Fibroblast of skin of left biceps (primary cell): ENCODE measurements at places on chromosomes 5 and 9.

- DNase-seq: no peak
These were observed 6.6 kb upstream of the CCDC187 start for GRCh38 chr9:136310273-136311030.

DNA sequence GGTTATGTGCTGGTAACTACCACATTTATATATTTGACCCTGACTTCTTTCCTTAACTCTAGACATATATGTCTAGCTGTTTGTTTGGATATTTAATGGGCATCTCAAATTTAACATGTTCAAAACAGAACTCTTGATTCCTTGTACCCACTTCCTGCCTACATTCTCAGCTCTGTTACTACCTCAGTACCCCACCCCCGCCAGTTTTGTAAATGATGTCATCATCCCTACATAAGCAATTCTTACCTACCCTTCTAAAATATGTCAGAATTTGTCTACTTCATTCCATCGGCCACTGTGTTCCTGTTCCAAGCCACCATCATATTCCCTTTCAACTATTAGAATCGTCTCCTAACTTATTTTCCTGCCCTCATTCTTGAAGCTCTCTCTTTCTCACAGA lies 4.8 kb downstream of the RAD50 start:
- no peak for DNase-seq

GRCh38 chr5:134029156-134029555 lies 24.4 kb upstream of the VDAC1 start:
- DNase-seq: peak; percentile 82

DNA sequence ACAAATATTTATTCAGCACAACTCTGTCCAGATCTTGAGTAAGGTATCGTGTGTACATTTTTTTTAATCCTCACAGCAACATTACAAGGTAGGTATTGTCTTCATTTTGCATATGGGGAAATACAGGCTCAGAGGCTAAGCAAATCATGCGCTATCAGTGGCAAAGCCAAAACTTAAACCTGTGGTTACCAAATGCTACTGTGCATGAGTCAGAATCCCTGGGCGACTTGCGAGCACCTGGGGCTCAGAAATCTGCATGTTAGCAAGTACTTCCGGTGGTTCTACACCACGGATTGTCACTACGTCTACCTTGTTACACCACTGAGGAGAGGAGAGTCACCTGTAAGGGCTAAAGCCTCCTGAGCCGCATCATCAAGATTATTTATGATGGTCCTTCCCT lies 21.3 kb downstream of the C5orf58 start:
- no peak for DNase-seq

GRCh38 chr5:31574772-31575171 lies 42.7 kb downstream of the C5orf22 start:
- no peak for DNase-seq

DNA sequence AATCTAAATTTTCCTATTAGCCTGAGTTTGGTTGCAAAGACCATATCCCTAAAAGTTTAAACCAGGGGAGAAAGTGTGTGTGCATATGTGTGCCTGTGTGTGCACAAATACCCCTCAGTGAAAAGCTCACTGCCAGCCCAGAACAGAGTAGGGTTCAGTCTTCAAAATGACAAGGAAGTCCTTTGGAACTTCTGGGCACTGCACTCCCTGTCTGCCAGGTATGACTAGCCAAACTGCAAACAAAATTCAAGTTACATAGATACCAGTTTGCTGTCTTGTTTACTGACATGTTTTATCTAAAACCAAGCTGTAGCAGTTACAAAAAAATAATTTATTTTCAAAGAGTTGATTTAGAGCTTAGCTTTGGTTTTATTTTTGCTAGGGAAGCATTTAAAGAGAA lies 100.1 kb downstream of the ARHGEF28 start:
- DNase-seq: no peak

DNA sequence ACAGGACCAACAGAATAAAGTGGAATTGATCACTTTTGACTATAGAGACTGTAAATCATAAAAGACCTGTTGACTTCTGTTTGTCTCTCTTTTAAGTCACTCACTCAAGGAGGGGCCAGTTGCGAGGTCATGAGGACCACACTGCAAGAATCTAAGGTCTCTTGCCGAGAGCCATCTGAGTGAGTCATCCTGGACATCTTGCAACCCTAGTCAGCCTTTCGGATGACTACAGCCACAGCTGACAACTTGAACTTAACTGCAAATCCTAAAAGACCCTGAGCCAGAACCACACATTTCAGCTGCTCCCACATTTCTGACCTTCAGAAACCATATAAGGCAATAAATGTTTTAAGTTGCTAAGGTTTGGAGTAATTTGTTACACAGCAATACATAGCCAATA lies 129.7 kb upstream of the RAD23B start:
- no peak for DNase-seq

GRCh38 chr5:143159031-143159430 lies 244.5 kb downstream of the NR3C1 start:
- no peak for DNase-seq

GRCh38 chr5:33408816-33409215 lies 31.9 kb upstream of the TARS1 start:
- no peak for DNase-seq

DNA sequence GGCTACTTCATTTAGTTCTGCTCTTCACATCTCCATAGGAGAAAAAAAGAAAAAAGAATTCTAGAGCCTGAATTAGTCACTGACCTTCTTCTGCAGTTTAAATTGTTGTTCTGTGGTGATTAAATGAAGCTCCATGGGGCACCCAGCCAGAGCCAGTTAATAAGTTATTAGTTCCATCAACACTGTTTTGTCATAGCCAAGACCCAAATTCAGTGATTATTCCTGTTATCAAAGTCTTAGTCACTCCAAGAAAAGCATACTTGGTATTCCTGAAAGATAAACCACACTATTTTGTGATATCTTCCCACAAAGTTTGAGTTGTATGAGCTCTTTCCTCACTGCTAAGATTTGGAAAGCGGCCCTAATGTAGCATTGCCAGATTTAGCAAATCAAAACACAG lies 134.8 kb upstream of the RGMB start:
- peak; percentile 88 for DNase-seq

DNA sequence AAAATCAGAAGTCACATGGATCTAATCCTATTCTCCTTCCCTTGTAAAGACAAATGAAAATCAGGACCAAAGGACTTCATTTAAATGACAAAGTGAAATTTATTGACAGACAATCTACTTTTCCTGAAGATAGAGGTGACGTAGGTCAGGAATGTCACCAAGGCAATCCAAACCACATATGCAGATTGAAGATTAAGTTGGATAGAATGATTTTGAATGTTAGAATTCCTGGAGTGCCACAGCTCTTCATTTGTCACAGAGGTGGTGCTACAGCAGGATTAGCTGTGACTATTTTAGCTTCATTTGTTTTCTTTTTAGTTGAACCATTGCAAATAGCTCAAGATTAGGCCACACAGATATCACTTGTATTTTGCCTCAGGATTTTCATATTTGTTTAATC lies 736.0 kb upstream of the ARRDC3 start:
- DNase-seq: no peak

- DNase-seq: no peak
These were observed 235.6 kb downstream of the SPOCK1 start for GRCh38 chr5:137263371-137264005.

DNA sequence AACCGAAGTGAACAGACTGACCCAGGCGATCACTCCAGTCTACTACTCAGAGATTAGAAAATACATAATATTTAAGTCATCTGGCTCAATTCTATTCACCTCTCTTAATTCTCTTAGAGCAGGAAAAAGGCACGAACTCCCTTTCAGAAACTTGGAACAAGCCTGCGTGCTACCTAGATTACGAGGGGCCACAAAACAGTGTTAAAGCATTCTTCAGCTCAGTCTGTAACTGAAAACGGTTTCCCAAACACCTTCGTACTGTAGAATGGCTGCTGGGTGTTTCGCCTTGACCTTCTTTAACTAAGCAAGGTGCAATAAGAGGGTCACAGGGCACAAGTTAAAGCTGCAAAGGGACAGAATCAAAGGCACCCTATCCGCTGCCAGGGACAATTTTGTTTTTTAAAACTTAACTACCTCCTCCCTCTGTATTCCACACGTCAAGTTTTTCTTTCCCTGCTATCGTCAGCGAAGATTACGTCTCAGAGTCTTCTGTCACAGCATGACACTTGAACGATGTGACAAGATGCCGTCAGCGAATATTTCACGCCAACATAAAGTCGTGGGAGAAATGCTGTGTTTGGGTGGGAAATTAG lies 687 bp downstream of the LYSMD3 start:
- DNase-seq: no peak

DNA sequence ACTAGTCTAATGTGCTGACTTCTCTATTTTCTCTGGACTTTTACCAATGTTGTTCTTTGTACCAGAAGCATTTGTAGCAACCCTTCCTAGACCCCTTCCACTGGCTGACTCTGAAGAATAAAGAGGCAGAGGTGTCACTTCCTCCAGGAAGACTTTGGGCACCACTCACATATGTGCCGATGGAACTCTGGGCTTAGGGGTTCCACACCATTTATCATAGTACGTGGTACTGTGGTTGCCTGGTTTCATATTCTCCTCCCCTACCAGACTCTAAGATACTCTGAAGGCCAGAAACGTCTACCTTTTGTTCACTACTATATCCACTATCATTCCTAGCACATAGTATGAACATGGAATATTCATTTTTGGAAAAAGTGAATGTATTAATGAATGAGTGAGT lies 88.0 kb downstream of the BNC2 start:
- DNase-seq: no peak

GRCh38 chr5:82387001-82387818 lies 109.1 kb upstream of the RPS23 start:
- no peak for DNase-seq

- DNase-seq: no peak
These were observed 57.6 kb downstream of the KIF24 start for GRCh38 chr9:34271265-34272006.

DNA sequence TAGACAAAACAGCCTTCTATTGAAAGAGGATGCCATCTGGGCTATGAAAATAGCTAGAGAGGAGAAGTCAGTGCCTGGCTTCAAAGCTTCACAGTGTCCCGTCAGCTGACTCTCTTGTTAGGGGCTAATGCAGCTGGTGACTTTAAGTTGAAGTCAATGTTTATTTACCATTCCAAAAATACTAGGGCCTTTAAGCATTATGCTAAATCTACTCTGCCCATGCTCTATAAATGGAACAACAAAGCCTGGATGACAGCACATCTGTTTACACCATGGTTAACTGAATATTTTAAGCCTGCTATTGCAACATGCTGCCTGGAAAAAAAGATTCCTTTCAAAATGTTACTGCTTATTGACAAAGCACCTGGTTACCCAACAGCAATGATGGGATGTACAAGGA lies 309.1 kb downstream of the NTRK2 start:
- no peak for DNase-seq

DNA sequence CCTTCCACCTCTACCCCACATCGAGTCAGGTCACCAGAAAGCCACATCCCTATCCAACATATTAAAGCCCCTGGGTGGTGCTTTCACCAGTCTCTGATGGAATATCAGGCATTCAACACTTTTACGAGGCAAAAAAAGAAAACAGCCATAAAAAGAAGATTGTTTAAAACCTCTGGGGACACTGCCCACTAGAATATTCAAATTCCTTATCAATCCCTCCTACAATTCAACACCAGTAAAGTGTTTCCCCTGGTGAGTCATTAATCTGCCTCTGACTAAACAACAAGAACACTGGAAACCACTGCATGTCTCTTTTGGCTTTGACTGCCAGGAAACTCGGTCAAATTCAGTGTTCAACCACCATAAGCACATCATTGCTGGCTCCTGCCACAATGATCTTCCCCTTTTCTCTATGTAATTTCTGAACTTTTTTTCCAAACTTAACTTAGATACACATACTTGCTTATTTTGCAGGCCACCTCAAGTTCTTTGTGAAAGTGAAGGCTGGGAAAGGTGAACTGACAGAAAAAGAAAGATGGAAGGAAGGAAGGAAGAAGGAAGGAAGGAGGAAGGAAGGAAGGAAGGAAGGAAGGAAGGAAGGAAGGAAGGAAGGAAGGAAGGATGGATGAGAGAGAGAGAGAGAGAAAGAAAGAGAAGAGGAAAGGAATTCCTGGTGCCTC lies 105.3 kb downstream of the PAX5 start:
- DNase-seq: peak; percentile 23

DNA sequence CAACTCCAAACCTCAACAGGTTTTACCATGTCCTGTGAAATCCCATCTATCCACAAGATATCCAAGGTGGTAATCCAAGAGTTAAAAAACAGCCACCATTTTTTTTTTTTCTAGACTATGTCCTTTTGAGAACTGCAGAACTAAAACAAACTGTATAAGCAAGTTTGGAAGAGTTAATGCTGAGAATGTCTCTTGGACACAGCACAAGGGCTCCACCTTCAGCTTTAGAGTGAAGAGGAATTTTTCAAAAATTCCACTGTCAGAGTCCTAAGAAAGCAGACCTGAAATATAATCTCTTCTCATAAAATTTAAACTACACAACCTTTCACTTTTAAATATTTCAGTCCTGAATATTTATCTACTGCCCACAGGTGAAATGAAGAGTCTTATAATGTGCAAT lies 167.8 kb upstream of the CCNG1 start:
- no peak for DNase-seq

- peak; percentile 70 for DNase-seq
These were observed 21.0 kb upstream of the ERCC6L2 start for GRCh38 chr9:95854386-95855020.

GRCh38 chr9:107975426-107976010 lies 485.9 kb upstream of the KLF4 start:
- no peak for DNase-seq

- DNase-seq: no peak
These were observed 220.9 kb downstream of the PAX5 start for GRCh38 chr9:36813154-36813553.

DNA sequence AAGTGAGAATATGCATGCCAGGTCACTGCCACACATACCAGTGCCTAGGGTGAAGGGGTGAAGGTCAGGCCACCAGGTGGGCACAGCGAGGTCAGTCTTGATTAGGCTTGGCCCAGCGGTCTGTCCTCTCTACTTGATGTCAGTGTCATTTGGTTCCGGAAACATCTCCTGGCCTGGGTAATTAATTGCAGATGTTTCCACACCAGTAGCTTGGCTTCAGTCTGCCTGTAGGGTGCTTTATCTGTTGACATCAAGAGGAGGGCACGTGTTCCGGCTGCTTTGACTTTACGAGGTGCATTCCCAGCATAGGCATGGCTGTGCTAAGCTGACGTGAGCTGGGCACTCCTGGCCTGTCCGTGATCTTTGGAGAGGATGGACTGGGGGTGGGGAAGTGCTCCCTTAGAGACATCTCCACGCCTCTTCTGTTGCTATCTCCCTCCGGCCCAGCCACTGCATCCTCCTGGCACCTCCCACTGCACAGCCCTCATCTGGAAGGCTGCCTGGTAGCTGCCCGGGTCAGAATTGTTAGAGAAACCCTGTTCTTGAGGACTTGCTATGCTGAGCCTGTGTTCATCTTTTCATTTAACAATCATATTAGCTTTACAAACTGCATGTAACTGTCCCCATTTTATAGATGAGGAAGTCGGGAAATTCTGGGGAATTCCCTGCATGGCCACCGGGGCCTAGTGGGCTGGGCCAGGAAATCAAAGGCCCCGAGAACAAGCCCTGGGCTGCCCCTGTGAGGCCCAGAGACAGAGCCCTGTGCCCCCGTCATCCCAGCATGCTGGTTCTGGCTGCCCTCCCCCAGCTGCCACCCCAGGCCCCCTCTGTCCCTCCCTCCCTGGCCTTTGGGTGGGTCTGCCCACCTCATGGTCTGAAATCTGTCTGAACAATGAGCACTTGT lies 29.1 kb downstream of the JADE2 start:
- no peak for DNase-seq

- DNase-seq: no peak
These were observed 1.0 kb upstream of the CRB2 start for GRCh38 chr9:123354806-123355508.
